ENCODE measurements at places on chromosomes 12 and 14. TPM values are rescaled to one million over a fixed set of nuclear protein-coding genes. Genes with fewer than 3 reads are reported as not detected.

BCL7A gene
- 17.8 TPM for total RNA-seq

DNA sequence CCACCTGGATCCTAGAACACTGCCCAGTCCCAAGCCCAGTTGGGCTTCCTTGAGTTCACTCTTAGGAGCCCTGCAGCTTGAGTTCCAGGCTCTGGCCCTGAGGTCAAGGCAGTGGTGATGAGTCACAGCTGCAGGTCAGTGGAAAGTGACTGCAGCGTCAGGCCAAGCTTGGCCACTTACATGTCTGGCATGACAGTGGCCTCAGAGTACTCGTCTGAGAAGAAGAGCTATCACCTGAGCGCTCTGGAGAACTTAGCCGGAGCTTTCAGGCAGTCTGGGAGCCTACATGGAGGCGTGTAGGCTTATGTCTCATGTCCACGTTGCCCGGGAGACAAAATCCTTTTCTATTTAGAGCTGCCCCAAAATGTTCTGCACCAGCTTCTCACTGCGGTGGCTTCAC lies 75.6 kb downstream of the ARL6IP4 start:
- no peak for DNase-seq

GRCh38 chr12:78672033-78672432 lies 192.5 kb upstream of the SYT1 start:
- DNase-seq: no peak

DNA sequence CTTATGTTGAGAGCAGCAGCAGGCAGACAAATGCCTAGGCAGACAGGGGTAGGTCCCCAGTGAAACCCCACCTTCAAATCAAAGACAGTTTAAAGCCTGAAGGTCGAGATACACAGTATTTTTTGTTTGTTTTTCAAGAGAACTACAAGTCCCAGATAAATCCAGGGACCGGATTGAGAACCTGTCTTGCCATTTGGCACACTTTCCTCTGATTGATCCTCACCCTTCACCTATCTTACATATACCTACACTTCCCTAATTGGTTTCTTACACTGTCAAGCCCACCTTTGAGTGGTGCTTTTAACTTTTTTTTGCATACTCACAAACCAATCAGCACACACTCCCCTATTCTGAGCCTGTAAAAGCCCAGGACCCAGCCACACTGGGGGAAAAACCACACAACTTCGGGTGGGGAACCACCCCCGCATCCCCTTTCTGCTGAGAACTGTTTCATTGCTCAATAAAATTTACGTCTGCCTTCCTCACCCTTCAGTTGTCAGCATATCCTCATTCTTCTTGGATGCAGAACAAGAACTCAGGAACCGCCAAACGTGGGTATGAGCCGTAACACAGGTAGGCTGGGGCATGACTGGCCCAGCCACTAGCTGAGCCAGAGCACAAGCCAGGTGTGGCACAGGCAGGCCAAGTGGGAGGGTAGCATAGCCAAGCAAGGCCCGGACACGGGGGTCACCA lies 11.1 kb downstream of the DICER1 start:
- no peak for DNase-seq

- no peak for DNase-seq
Measured at GRCh38 chr14:30064454-30064853, 136.8 kb upstream of the PRKD1 start.

GRCh38 chr14:49880267-49881064 lies 12.4 kb upstream of the ARF6 start:
- no peak for DNase-seq

DNA sequence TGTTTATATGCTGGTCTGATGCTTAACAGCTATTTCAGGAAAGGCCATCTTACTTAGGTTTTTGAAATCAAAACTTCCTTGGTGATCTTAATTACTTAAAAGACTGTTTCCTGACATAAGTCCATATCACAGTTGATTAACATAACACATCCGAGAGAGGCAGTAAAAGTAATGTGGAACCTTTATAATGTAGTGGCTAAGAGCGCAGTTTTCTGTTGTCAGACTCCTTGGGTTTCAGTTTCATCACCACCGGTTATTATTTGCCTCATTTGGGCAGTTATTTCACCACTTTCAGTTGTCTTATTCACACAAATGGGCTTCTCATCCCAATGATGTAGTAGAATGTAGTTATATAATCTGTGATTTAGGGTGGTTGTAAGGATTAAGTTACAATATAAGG lies 30.9 kb downstream of the TBC1D15 start:
- no peak for DNase-seq

KRT71 gene
- total RNA-seq: 1.6 TPM

DNA sequence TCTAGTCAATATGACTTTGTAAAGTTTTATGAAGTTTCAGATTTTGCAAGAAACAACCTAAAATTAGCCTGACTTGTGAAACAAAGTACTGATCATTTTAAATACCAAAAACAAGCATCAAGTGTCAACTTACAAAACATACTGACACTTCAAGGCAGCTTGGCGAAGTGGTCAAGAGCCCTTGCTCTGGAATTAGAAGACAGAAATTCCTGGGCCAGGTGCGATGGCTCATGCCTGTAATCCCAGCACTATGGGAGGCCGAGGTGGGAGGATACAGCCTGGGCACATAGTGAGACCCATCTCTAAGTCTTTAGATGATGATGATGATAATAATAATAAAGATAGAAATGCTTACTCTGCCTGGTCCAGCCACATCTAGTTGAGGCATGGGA lies 45.4 kb upstream of the NR2C1 start:
- no peak for DNase-seq

TMEM63C gene
- total RNA-seq: 17.8 TPM

GRCh38 chr12:13082861-13083260 lies 20.6 kb downstream of the GSG1 start:
- no peak for DNase-seq

DNA sequence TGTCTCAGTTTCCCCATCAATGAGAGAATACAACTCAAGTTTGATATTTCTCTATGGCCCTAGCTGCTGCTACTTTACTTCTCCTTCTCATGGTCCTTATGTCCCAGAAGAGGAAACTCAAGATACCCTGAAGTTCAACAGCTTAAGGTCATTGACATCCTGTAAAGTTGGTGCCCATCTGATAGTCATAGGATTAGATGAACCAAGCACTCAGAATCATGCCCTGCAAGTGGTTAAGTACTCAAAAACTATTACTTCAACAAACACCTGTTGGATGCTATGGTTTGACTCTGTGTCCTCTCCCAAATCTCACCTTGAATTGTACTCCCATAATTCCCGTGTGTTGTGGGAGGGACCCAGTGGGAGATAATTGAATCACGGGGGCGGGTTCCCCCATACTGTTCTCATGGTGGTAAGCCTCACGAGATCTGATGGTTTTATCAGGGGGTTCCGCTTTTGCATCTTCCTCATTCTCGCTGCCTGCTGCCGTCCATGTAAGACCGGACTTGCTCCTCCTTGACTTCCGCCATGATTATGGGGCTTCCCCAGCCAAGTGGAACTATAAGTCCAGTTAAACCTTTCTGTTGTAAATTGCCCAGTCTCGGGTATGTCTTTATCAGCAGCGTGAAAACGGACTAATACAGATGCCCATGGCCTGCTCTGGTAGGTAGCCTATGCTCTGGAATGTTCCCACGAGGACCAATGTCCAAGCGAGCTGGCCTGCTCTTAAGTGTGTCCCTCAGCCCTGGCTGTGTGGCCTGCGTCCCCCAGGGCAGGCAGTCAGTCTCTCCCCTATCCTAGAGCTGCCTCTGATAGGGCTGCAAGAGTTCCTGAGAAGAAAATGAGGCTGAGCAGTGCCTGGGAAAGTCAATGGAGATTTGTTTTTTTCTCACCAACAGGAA lies 18.1 kb downstream of the CAMKK2 start:
- DNase-seq: peak; percentile 46

INHBC gene
- not detected for total RNA-seq

LRP1-AS gene
- not detected for total RNA-seq

- DNase-seq: no peak
Measured at GRCh38 chr12:80192087-80192486, 92.8 kb downstream of the OTOGL start.

PELI2 gene
- total RNA-seq: 17.0 TPM

- no peak for DNase-seq
Measured at GRCh38 chr14:62988967-62989366, 56.3 kb downstream of the KCNH5 start.

DNA sequence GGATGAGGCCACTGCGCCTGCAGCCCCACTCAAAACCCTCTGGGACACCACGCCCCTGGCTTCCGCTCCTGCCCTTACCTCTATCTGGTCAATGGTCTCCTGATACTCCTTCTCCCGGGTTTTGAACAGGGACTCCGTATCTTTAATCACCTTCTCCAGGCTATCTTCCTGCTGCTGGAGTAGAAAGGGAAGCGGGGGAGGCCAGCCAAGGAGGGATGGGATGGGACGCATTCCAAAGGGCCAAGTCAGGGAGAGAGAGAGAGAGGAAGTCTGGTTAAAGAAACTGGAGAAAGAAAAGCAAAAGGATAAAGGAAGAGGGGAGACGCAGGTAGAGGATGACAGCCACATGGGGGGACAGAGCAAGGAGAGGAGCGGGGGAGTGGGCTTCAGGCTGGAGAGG lies 7.9 kb downstream of the IFFO1 start:
- DNase-seq: no peak

DNA sequence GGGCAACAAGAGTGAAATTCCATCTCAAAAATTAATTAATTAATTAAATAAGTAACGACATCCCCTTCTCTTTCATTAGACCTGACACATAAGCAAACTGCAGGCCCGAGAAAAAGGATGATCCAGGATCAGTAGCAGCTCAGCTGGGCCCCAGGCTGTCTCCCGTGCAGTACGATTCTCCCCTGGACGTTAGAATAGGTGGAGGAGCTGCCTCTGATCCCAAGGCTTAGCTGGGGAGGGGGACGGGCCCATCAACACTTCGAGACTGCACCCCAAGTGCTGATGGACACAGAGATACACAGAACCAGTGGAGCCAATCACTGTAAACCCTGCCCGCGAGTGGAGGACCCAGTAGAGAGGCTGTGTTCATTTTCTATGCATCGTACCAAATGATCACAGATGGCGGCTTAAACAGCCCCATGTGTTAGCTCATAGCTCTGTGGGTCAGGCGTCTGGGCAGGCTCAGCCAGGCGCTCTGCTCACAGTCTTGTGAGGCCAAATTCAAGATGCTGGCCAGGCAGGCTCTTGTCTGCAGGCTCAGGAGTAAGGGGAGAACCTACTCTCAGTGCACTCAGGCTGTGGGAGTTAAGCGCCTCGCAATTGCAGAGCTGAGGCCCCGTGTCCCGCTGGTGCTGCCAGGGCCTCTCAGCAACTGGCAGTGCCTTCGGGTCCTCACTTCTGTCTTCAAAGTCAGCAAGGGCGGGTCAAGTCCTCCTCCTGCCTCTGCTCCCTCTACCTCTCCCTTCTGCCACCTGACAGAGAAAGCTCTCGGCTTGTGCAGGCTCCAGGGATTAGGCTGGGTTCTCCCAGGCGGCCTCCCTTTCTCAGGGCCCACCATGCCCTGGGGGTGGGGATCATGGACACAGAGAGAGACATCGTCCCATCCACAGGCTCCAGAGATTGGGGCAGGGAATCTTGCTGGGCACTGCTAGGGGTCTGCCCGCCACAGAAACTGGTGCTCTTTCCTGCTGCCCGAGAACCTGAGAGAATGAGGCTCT lies 26.4 kb downstream of the RIMBP2 start:
- no peak for DNase-seq

DNA sequence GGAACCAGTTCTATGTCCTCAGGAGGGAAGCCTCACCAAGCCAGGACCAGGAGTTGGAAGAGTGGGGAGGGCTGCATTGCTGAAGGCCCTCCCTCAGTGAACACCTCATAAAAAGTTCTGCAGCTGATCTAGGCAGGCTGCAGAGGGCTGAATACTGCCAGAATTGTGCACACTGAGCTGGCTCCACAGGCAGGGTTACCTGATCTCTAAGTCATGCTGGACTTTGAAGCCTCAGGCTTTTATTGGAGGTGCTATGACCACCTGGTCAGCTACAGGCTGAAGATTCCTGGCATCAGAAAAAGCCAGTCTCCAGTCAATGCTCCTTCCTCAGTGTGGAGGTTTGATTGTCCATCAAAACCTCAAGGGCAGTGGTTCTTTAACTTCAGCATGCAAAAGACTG lies 39.7 kb downstream of the FOS start:
- DNase-seq: no peak

GRCh38 chr12:39157696-39158342 lies 252.4 kb upstream of the CPNE8 start:
- no peak for DNase-seq

- no peak for DNase-seq
Measured at GRCh38 chr12:5050542-5050941, 6.9 kb downstream of the KCNA5 start.

DNA sequence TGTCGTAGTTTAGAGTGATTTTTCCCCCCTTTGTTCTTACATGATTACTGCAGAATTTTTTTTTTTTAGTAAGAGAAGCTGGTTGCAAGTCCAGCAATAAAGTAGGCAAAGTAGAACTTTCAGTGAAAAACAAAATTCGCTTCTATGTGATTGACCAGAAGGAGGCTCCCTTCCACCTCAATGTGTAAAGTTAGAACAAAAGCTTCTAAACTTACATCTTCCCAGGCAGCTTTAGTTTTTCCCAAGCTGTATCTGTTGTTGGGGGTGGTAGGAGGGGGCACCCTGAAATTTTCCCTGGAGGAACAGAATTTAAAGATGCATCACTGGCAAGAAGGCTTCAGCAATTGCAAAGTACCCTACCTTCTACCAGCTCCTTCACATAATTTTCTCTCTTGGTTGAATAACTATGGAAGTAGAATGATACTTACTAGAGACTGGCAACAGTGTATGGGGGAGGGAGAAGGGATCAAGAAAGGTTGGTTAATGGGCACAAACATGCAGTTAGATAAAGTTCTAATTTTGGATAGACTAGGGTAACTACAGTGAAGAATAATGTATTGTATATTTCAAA lies 87.3 kb upstream of the E2F7 start:
- no peak for DNase-seq
